Left forelimb (tissue), 1 donor: ENCODE measurements at places on chromosomes 12 and 14.

- DNase-seq, result no peak
Observed at GRCh38 chr12:56333197-56333678, 562 bp downstream of the PAN2 start.

GRCh38 chr14:48690349-48690748, 895.8 kb downstream of the RPS29 start:
- no peak for DNase-seq

DNA sequence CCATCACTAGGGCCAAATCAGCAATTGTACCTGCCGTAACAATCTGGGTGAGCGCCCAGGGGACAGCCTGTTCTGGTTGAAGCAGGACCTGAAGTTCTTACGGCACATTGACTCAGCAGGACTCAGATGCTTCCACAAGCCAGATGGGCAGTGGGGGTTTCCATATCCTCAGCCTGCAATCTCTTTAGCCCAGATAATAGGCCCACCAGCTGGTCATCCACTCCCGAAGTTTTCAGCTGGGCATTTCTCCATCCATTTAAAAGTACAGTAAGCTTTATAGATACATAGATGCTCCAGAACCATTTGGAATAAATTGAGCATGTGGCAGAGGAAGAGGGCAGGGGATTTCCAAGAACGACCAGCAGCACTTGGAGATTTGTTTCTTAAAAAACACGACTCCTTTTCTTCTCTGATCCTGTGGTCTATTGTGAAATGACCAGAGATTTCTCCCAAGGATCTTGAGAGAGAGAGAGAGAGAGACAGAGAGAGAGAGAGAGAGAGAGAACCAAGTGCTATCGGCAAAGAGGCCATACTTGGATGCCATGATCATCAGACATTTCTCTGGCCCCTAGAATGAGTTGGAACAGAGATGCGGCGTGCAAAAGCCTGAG, 74.8 kb upstream of the PLXNC1 start:
- DNase-seq, result no peak

DNA sequence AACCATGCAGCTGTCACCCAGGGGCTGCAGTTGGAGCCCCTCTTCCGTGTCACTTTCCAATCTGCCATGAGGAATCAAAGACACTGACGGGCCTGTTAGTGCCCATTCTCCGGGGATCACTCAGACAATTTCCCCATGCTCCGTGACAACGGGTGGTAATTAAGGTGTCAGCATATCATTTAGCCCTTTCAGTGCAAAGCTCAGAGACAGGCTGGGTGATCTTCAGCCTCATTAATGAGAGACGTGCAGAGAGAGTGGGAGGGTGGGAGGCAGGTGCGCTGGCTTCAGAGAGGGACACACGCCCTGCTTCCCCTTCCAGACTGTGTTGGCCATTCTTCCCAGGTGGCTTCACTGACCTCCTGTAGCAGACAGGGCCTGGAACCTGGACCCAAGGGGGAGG, 58.7 kb downstream of the MVK start:
- DNase-seq, result no peak

- DNase-seq, result no peak
Observed at GRCh38 chr12:53482626-53483168, 16.6 kb downstream of the MAP3K12 start.

DNA sequence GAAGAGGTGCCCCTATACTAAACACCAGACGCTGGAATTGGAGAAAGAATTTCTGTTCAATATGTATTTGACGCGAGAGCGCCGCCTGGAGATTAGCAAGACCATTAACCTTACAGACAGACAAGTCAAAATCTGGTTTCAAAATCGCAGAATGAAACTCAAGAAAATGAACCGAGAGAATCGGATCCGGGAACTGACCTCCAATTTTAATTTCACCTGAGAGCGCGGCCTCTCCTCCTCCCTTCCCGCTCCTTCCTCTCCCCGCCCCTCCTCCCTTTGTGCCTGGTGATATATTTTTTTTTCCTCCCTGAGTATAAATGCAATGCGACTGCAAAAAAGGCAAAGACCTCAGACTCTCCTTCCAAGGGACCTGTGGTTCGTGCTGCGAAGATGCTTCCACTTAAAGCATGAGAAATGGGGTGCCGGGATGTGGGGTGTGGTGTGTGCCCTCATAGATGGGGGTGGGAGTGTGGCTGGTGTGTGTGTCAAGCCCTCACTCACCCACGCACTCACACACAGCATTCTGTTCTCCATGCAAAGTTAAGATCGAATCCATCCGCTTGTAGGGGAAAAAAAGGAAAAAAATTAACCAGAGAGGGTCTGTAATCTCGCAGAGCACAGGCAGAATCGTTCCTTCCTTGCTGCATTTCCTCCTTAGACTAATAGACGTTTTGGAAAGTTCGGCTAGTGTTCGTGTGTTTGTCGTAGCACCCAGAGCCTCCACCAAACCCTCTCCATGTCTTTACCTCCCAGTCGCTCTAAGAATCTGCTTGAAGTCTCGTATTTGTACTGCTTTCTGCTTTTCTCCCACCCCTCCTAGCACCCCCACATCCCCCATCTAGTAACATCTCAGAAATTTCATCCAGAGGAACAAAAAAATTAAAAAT, 4.5 kb downstream of the HOXC10 start:
- no peak for DNase-seq

DNA sequence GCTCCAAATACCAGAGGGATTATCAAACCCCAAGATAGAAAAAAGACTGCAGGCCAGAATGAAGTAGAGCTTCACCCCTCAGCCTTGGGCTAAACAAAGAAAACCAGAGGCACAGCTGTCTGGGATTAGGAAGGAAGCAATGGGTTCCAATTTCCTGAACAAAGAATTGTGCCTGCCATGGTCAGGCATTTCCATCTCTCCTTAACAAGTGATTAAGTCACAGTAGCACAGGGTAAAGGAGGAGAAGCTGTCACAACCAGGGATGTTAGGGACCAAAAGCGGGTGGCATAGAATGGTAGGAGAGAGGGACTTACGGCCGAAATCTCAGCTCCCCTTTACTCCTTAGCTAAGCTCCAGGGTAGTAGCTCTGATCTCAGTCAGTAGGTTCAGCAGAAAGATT, 33.9 kb downstream of the SPTLC2 start:
- DNase-seq, result no peak

DNA sequence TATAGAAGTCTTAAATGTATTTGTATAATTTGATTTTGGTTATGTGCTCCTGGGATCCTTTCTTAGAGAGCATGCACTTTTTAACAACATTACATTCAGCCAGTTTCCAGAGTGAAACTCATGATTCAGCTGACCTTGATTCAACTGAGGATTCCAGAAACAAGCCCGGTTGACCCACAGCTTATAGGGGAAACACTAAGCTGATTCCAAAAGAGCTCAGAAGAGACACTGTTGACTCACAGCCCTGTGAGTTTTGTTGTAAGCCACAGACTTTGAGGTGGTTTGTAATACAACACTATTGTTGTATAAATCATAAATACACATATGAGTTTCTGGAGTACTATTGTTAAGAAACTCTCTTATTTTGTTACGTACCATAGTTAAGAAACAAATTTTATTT, 133.8 kb upstream of the MGAT4C start:
- no peak for DNase-seq

DNA sequence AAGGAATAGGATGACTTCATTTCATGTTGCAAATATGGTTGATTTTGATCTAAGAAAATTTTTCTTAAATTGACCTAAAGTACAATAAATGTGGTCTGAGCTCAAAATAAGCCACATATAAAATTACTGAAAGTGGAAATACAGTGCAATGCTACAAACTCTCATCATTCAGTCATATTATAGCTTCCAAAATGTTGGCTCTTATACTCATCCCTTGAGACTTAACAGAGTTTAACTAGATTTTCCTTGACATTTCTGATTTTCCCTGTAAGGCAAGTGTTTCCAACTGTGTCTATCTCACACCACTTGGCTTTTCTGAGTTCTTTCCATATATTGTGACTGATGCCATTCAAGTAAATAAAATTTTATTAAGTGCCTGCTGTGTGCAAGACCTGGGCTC, 123.7 kb upstream of the NTF3 start:
- DNase-seq, result no peak

DNA sequence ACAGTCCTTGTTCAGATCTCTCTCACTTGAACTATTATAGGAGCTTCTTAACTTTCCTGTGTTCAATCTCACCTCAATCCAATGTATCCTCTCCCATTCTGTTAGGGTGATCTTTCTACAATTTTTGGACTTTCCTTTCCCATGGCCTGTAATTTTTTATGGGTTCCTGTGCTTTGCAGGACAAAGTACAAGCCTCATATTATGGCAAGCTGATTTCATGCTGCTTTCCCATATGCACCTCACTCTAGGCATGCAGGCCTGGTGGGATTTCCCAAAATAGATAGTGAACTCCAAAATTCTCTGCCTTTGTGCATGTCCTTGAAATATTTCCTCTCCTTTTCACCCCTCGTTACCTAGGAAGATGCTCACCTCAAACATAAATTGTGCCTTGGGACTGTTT, 499.4 kb downstream of the NAV3 start:
- no peak for DNase-seq

DNA sequence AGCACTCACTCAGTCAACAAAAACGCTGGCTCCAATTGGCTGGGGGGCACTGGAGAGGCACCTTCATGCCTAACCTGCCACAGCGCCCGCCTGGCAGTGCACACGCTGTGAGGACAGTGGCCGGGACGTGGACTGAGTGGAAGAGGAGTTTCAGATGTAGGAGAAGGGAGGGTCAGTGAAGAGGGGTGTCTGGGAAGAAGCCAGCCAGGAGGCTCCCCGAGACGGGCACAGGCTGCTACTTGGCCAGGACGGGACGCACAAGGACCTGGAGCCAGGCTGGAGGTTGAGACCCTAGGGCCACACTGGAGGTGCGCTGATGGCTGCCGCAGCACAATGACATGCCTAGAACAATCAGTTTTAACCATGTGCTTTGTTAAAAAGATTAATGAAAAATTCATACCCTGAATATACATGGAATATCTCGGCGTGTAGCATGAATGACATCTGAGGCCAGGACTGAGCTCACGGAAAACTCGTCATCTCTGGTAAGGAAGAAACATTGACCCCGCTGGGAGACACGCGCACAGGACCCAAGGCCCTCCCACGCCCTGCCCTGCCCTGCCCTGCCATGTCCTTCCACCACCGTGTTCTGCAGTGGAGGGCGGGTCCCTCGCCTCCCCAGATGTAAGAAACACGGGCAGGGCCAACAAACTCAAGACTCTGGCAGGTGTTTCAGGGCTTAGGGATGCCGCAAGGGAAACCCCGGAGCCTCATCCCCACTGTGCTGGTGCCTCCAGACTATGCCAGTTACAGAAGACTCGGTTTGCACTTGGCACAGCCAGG, 25.0 kb downstream of the AMN start:
- DNase-seq, result no peak

GRCh38 chr12:114769634-114770033, 85.7 kb upstream of the TBX3 start:
- no peak for DNase-seq

DNA sequence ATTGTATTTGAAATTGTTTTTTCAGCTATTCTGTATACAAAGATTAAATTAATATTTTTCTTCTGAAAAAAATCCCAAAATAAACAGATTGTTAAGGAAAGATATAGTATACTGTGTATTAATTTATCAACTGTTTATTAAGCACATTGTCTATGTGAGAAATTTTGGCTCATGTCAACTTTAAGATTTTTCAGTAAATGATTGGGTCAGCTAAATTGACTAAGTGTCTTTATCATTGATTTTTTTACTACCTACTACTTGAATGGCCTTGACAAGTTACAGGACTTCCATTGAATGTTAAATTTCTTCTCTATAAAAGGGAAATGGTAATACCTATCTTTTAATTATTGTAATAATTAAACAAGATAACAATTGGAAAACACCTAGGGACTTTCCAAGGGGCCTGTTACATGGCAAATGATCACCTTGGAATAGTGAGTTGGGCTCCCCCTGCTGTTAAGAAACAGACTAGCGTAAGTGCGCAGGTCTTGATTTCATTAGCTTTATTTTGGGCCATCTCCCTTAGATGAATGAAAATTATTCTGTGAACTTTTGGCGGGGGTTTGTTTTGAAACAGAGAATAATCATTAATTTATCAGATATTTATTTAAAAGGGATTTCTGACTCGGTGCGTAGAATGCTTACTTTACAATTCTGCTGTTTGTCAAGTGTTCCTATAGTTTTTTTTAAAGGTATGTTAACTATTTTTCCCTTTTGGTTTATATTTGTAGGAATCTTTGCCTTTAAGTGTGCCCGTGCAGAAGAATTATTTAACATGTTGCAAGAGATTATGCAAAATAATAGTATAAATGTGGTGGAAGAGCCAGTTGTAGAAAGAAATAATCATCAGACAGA, 14.5 kb upstream of the CCT2 start:
- no peak for DNase-seq

- peak; percentile 81 for DNase-seq
Observed at GRCh38 chr12:14884458-14884878, 1.2 kb downstream of the MGP start.

GRCh38 chr12:105107171-105107493, 399 bp upstream of the WASHC4 start:
- no peak for DNase-seq

DNA sequence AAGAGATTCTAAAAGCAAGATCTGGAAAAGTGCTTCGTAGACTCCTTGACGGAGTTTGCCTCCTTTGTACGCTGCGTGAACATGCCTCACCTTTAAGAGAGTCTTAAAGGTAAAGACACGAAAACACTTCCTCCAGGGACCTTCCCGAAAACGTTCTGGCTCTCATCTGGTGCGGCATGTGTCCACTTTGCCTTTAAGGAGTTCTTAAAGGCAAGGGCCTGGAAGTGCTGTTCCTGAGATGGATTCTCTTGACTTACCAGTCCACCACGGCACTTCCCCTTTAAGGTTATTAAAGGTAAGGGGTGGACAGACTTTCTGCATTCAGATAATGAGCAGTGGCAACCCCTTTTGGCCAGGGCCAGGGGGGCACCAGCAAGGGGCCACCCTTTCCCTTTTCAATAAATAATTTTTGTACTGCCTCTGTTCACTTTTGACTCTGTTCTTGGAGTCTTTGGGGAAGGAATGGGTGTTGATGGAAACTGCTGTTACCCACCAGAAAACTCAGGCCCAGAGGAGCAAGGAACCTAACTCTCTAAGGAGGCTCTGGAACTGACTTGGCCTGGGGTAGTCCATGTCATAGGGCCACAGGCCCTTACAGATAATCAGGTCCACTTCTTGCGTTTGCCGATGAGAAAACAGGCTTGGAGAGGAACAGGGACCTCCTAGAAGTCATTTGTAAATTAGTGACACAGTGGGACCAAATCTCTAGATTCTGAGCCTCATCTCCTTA, 4.4 kb downstream of the REM2 start:
- DNase-seq, result no peak
